Stimulated activated CD4-positive, alpha-beta T cell treated with anti-CD3 and anti-CD28 coated beads, Interleukin-15, amount 100 ng/mL, for 48 hours (primary cell): ENCODE measurements at places on chromosomes 12 and 14.

DNA sequence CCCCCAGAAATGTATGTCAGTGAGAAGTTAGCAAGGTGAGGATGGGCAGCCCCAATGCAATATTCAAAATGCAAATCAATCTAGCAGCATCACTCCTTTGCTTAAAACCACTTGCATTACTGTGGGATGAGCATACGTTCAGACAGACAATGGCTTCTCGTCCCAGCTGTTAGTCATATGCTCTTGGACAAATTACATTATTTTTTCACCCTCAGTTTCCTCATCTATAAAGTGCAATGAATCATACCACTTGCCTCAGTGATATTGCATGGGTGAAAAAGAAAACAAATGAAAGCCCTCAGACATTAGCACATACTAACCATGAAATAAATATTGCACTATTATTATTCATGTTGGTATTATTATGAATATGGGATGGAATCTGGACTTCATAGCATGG lies 132.3 kb downstream of the C12orf75 start:
- DNase-seq: no peak

GRCh38 chr14:62946221-62946620 lies 99.0 kb downstream of the KCNH5 start:
- DNase-seq: no peak

- DNase-seq: no peak
Measured at GRCh38 chr12:123398550-123399254, 14.8 kb downstream of the KMT5A start.

GRCh38 chr12:6424008-6424347 lies 20.8 kb upstream of the CD27 start:
- no peak for DNase-seq

GRCh38 chr12:102562836-102563425 lies 82.6 kb upstream of the IGF1 start:
- DNase-seq: no peak

- DNase-seq: no peak
Measured at GRCh38 chr12:79020106-79020505, 155.5 kb downstream of the SYT1 start.

DNA sequence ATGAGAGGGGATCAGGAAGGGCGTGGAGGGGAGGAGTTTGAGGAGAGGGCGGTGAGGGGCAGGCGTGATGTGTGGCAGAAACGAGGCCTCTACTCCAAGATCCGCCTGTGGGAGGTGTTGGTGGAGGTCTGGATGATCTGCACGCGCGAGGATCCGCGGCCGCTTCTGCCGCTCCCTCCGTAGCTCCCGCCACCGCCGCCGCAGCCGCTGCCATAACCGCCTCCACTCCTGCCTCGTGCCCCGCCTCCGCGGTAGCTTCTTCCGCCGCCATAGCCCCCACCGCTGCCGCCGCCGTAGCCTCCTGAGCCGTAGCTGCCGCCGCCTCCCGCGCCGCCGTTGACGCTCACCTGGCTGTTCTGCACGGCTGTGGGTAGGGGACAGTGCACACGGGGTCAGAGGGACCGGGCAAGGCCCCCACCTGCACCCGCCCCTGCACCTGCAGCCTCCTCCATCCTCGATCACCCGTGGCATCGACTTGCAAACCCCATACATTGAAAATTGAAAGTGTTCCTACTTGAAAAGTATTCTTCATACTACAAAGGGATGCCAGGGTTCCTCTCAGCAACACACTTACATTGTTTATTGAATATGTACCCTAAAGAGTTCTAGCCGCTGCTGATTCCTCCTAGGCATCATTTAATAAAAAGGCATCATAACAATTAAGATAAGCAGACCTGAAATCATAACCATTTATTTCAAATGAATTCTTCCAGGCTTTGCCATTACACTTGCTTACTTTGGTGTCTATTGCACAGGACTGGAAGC lies 11.1 kb upstream of the KRT1 start:
- no peak for DNase-seq
